Activated CD8-positive, alpha-beta T cell treated with anti-CD3 and anti-CD28 coated beads, Interleukin-2, amount 10 ng/mL, durations not matched to agents 7 days and 5 days (primary cell): ENCODE measurements at places on chromosomes 4 and X.
A peak's percentile ranks its signal among the peaks of the same experiment; 100 is the strongest.

DNA sequence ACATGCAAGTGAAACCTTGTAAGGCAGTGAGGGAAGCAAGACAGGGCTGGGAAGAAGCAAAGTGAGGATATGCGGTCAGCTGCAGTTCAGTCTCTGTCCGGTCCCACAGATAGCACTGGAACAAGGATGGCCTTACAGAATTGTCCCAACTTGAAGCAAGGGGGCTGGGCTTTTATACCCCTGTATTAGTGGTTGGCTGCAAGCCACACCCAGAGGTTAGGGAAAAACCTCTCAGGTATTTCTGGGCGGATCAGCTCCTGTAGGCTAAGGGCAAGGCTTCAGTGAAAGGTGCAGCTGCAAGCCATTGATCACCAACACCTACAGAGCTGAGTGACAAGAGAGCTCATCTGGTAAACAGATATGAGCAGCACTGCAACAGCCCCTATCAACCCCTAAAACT, 89.0 kb downstream of the KDR start:
- H3K27me3 ChIP-seq: no peaks in the 10 kb centered on the region
- no peak for DNase-seq
- no peak overlapping the region for H3K4me3 ChIP-seq
- no peak overlapping the region for H3K27ac ChIP-seq
- no peaks in the 10 kb centered on the region for H3K4me1 ChIP-seq

- no peaks in the 10 kb centered on the region for H3K36me3 ChIP-seq
- H3K4me1 ChIP-seq: peaks cover 5% of the 10 kb centered on the region
- H3K27me3 ChIP-seq: no peaks in the 10 kb centered on the region
- H3K4me3 ChIP-seq: no peak overlapping the region
These were observed 130.8 kb downstream of the ENOX2 start for GRCh38 chrX:130772105-130772775.

DNA sequence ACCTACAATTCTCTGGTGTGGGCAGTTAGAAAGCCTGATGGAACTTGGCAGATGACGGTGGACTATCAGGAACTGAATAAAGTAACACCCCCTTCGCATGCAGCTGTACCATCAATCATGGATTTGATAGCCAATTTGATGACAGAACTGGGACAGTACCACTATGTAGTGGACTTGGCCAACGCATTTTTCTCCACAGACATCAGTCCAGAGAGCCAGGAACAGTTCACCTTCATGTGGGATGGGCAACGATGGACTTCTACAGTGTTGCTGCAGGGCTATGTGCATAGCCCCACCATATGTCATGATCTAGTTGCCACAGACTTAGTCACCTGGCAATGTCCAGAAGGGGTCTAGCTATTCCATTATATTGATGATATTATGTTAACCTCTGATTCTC, 54.5 kb upstream of the CCDC149 start:
- no peaks in the 10 kb centered on the region for H3K27me3 ChIP-seq
- H3K4me3 ChIP-seq: no peak overlapping the region
- H3K4me1 ChIP-seq: no peaks in the 10 kb centered on the region

DNA sequence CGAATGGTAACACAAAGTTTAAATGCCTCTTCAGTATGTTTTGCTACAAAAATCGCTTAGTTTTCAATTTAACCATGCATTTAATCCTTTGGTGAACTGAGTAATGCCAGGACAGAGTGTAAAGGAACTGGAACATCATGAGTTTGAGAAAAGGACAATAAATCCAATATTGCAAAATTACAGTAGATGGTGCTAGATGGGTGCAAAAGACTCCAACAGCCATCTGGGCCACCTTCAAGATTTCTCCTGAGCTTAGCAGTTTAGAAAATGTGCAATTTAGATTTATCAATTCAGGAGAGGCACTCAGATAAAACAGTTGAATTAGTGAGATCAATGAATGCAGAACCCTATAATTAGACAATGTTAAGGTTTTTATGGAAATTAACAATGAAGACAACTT, 33.2 kb upstream of the MID1IP1 start:
- DNase-seq: no peak
- no peak overlapping the region for H3K27ac ChIP-seq
- no peaks in the 10 kb centered on the region for H3K4me1 ChIP-seq
- no peaks in the 10 kb centered on the region for H3K36me3 ChIP-seq

GRCh38 chr4:15928883-15929282, 9.7 kb downstream of the FGFBP1 start:
- H3K27me3 ChIP-seq: peaks cover 12% of the 10 kb centered on the region
- H3K4me3 ChIP-seq: no peak overlapping the region
- no peak overlapping the region for H3K27ac ChIP-seq
- no peaks in the 10 kb centered on the region for H3K36me3 ChIP-seq

- H3K4me1 ChIP-seq: no peaks in the 10 kb centered on the region
- no peak overlapping the region for H3K4me3 ChIP-seq
- H3K27ac ChIP-seq: no peak overlapping the region
These were observed 67.8 kb upstream of the ATP6AP2 start for GRCh38 chrX:40513012-40513411.

DNA sequence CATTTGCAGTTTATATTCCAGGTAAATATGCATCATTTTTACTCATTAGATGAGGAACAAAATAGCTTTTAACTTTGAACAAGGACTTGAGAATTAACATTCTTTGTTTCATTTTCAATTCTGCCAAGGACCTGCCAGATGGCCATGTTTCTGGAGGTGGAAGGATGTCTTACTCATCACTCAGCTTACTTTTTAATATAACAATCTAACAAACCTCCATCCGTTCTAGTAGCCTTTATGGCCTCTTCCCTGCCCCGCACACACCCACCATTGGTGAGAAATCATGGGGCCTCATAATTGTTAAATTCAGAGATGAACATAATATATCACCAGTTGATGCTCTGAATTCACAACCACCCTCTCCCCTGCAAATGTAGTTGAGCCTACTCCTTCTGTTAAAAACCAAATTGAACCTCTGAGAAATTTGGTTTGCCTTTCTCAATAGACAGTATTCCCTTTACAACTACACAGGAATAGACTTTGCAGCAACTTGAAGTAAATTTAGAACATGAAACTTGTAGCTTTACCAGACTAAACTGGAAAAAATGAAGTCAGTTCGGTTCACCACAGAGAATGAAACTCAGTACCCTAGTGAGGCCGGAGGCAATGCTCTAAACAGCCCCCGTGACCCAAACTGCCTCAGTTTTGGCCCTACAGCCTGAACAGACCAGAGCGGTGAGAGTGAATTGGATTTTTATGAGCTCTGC, 50.1 kb upstream of the ACSL4 start:
- no peak for DNase-seq
- H3K4me1 ChIP-seq: peaks cover 9% of the 10 kb centered on the region
- H3K27me3 ChIP-seq: no peaks in the 10 kb centered on the region
- no peaks in the 10 kb centered on the region for H3K36me3 ChIP-seq

DNA sequence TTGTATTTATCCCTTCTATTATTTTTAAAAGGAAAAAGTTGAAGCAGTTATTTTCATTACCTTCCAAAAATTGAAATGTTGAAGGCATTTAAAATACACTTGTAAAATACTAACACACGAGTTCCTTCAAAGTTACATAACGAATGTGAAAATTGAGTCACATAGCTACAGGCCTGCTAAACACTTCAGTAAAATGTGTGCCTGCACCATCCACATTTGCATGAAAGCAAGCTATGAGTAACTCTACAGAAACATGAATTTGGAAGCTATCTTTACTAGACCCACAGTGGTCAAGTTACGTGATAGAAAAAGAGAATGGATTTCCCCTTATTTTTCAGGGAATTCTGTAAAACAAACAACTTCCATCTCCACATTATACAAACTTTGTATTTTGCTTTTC, 1148.8 kb upstream of the PCDH7 start:
- no peaks in the 10 kb centered on the region for H3K27me3 ChIP-seq
- DNase-seq: no peak
- H3K4me1 ChIP-seq: no peaks in the 10 kb centered on the region

- H3K27me3 ChIP-seq: peaks cover 41% of the 10 kb centered on the region
- H3K4me3 ChIP-seq: no peak overlapping the region
- no peak overlapping the region for H3K27ac ChIP-seq
- H3K36me3 ChIP-seq: no peaks in the 10 kb centered on the region
These were observed 6.2 kb downstream of the JADE3 start for GRCh38 chrX:46918434-46918833.

DNA sequence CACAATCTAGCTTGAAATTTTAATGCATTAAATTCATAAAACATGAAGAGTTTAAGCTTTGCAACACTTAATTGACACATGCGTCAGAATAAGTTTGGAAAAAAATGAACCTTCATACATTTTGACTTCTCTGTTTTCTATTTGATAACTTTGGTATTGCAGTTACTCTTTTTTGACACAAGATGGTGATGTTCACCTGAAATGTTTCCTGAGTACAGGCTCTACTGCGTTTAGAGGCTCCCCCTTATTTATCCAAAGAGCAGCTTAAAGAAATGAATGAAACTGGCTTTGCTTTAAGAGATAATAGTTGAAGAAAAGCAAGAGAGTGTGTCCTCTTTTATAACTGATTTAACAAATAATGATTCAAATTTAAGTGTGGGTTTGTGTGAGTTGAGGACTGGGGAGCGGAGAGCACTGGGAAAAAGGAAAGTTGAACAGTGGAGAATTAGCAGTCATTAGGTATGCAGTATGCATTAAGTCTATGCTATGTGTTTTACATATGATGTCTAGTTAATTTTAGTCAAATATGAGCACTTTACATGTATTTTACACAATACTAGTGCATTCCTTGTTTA, 180.6 kb upstream of the NUDT6 start:
- no peaks in the 10 kb centered on the region for H3K27me3 ChIP-seq
- H3K27ac ChIP-seq: no peak overlapping the region
- DNase-seq: no peak
- H3K36me3 ChIP-seq: no peaks in the 10 kb centered on the region

DNA sequence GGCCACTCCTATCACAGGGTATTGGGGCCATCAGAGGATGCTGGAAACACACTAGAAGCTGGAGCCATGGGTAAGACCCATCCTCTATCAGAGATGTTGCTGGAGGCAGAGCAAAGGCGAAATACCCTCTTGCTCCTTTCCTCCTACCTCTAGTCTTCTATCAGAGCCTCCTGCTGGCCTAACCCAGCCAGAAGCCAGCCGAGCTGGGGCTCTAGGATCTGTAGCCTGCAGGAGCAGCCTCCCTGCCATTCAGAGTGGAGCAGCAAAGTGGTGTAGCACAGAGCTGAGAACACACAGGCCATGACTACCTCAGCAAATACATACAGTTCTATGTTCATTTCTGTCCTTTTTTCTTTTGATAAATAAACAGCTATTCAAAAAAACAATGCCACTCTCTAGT, 35.7 kb downstream of the GATB start:
- no peak for DNase-seq
- no peaks in the 10 kb centered on the region for H3K36me3 ChIP-seq
- no peak overlapping the region for H3K27ac ChIP-seq
- no peaks in the 10 kb centered on the region for H3K27me3 ChIP-seq
- peaks cover 6% of the 10 kb centered on the region for H3K4me1 ChIP-seq
- no peak overlapping the region for H3K4me3 ChIP-seq

GRCh38 chr4:41406113-41406516, 131.8 kb upstream of the LIMCH1 start:
- H3K4me1 ChIP-seq: no peaks in the 10 kb centered on the region
- H3K27me3 ChIP-seq: no peaks in the 10 kb centered on the region
- no peak overlapping the region for H3K4me3 ChIP-seq
- DNase-seq: no peak

GRCh38 chrX:78653118-78653822, 5.9 kb downstream of the RTL3 start:
- peak overlapping the region; percentile 67 for H3K4me3 ChIP-seq
- DNase-seq: peak; percentile 27
- H3K27ac ChIP-seq: peak overlapping the region; percentile 82

DNA sequence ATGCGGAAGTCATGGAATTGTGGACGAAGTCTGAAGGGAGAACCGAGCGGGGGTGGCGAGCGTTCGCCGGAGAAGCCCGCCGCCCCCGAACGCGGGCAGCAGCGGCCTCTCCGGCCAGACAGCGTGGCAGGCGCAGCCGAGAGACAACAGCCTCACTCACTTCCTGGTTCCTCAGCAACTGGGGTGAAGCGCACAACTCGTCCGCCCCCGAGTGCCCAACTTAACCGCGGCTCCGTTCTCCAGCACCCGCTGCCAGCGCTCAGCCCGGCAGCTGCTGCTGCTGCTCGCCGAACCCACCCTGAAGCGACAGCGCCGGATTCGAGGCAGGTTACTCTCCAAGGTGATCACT, 68.0 kb downstream of the NOCT start:
- H3K27me3 ChIP-seq: no peaks in the 10 kb centered on the region
- peak overlapping the region; percentile 99 for H3K27ac ChIP-seq

DNA sequence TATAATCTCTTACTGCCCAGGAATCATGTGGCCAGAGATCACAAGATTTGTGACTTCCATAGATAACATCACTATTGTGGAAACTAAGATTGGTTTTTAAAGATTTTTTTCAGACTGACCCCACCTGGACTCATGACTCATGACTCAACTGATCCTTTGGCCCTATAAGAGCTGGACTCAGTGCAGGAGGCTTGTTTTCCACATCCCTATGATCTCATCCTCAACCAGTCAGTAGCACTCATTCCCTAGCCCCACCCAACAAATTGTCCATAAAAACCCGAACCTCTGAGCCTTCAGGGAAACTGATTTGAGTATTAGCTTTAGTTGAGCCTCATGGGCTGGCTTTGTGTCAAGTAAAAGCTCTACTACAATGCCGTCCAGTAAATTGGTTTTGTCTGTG, 7.9 kb upstream of the NOCT start:
- no peak overlapping the region for H3K27ac ChIP-seq
- no peaks in the 10 kb centered on the region for H3K27me3 ChIP-seq
- H3K4me3 ChIP-seq: no peak overlapping the region
- no peaks in the 10 kb centered on the region for H3K4me1 ChIP-seq

- no peaks in the 10 kb centered on the region for H3K4me1 ChIP-seq
- H3K27me3 ChIP-seq: no peaks in the 10 kb centered on the region
- H3K36me3 ChIP-seq: no peaks in the 10 kb centered on the region
These were observed 342.5 kb upstream of the NDST3 start for GRCh38 chr4:117691572-117692351.

- DNase-seq: no peak
These were observed 50.8 kb downstream of the SMIM14 start for GRCh38 chr4:39587881-39588280.
